ENCODE measurements at places on chromosomes 5 and 9.

GRCh38 chr5:152269533-152269932 is 135.5 kb downstream of the NMUR2 start:
- no peak for DNase-seq

DNA sequence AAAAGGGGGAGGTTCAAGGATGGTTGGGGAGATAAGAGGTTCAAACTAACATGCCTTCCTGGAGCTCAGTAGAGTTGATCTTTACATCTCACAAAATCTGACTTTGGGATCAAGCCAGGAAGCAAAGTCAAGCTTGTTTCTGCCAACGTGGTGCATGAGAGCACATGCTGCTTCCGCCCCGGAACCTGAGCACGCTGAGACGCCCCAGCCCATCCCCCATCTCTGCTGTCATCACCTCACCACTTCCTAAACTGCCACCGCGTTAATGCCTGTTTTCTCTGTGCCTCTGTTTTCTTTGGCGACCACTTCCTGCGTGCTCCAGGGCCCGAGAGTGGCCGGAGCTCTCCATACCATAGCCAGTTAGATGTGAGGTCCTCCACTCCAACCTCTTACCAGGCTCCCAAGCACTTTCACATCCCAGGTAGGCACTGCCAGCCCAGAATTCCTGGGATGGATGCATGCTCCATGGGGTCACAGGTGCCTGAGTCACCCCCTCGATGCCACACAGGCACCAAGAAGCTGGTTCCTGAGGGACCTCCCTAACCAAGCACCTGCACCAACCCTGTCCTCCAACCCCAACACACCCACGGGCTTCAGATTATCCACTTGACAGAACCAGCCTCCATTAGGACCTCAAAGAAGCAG is 31.2 kb upstream of the AFAP1L1 start:
- no peak for DNase-seq

DNA sequence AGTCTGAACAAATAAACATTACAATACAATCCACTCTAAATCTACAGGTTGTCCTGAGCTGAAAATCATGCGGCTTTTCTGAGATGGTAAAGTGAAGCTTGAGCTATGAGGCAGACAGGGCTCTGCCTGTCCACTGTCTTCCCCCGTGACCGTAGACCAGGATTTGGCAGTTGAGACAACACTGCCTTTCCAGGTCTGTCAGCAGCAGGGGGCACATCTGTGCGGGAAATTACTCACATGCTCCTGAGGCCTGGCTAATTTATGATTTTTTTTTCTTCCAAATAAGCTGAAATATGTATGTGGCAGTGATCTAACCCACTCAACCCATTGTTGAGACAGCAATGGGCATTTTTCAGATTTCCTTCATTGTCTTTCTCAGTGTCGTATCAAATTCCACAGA is 307.9 kb downstream of the FBXL7 start:
- no peak for DNase-seq

DNA sequence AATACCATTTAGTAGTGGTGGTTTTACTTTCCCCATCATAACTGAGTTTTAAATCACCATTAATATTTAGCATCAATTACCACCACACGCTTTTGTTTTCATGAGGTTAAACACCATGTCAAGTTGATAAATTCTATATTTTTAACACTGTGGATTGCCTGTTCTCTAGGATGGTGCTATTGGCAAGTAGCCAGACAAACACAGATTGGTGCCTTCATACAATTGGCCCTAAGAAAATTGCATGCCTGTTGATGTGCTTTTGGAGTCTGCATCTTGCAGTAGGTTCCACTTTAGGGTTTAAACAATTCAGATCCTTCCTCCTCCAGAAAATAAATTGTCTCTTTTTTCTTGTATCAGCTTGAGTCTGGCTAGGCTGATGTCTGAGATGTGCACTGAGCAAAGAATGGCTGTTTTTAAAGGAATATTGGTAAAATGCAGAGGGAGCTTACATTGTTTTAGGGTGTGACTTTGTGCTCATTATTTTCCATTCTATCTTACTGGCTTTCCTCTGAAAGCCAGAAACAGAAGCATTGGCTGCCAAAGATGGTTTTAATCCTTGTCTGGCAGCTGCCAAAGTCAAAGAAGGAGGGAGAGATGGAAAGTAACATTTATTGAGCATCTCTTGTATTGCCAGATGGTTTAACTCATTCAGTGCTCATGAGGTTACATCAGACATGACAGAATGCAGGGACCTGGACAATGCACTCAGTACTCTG is 19.6 kb upstream of the MAN2A1 start:
- no peak for DNase-seq

DNA sequence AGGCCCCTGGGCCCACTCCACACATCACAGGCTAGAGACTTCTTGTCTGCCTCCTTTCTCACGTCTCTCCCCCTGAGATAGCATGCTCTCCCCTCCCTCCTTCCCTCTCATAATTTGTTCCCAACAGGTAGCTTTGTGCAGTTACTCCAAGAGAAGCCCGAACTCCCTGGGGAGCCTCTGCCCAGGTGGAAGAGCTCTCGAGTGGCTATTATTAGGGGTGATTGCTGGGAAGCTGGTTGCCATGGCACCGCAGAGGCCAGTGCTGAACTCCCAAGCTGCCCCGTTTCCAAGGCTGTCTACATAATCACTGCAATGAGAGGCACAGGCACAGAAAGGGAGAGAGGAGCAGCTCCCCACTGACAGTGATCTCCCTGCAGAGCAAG is 104.7 kb upstream of the GPR151 start:
- DNase-seq: no peak

- no peak for DNase-seq
These were observed 718.8 kb downstream of the BRINP1 start for GRCh38 chr9:118650417-118650816.

GRCh38 chr5:103667068-103667467 is 104.5 kb upstream of the NUDT12 start:
- DNase-seq: no peak

DNA sequence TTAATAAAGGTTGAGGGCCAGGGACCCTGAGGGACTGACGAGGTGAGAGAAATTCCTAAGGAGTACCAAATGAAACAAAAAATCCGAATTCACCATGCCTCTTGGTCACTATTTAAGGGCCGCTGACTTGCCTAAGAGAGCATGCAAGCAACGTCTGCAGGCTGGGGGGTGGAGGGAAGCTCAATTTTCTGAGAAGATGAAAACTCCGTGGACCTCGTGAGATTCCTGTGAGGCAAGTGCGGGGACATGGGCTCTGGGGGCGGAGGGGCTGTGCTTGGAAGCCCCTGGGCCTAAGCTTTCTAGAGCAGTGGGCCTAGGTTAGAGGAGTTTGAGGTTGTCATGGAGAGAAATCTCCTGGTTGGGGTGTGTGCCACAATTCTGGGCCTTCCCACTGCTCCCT is 27.5 kb downstream of the NTRK2 start:
- DNase-seq: no peak

DNA sequence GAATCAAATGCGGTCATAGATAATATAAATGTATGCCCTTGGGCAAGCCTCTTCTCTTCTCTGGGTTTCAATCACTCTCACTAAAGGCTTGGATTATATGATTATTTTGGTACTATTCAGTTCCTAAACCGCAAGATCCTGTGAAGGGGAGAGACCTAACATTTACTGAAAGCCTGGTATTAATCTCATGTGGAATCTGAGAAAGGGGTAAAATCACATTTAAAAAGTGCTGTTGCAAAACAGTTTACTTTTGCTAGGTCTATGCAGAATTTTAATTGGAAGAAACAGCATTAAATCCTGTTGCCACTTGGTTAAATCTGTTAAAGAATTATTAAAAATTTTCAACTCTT is 50.7 kb downstream of the SLC44A1 start:
- no peak for DNase-seq

- DNase-seq: no peak
These were observed 66.8 kb upstream of the ABL1 start for GRCh38 chr9:130768265-130768664.

GRCh38 chr9:78775211-78775610 is 478.3 kb downstream of the PSAT1 start:
- no peak for DNase-seq

- no peak for DNase-seq
These were observed 335.6 kb upstream of the ITGA1 start for GRCh38 chr5:52452098-52452497.

DNA sequence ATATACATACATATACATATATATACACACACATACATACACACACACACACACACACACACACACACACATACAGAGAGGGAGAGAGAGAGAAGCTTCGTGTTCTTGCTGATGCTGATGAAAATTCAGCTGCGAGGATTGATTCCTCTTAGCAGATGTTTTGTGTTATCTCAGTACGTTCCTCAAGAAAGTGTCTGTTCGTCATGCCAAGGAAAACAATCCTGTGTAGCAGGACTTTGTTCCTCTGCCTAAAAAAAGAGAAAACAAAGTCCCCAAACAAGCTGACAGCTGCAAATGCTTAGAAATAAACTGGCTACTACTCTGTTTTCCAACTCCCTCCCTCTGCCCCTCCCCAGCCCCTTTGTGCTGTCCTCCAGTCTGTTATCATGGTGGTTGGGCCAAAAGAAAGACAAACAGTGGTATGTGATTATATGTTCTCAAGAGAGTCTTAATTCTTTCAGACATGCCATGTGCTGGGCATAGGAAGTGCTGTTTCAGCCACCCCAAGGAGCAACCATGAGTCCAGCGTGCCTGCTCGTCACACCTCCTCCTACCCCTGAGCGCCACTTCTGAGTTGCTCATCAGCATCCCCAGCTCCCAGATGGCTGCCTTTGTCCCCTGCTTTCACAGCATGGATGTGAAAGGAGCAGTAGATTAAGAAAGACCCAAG is 71.5 kb upstream of the EQTN start:
- no peak for DNase-seq

- DNase-seq: no peak
These were observed 383.0 kb downstream of the EBF1 start for GRCh38 chr5:158716668-158717067.

DNA sequence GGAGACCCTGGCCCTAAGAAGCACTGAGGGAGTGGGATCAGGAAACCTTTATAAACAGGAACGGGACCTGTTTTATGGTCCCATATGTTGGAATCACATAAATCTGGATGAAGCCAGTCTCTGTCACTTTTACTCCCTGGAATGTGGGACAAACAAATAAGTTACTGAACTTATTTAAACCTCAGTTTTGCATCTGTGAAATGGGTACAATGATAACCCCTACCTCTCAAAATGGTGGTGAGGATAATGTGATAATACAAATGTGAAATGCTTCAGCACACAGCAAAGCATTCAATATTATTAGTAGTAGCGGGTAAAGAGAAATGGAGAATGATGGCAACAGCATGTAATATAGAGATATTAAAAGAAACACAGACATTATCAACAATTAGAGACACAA is 298.9 kb downstream of the ZSWIM6 start:
- no peak for DNase-seq

DNA sequence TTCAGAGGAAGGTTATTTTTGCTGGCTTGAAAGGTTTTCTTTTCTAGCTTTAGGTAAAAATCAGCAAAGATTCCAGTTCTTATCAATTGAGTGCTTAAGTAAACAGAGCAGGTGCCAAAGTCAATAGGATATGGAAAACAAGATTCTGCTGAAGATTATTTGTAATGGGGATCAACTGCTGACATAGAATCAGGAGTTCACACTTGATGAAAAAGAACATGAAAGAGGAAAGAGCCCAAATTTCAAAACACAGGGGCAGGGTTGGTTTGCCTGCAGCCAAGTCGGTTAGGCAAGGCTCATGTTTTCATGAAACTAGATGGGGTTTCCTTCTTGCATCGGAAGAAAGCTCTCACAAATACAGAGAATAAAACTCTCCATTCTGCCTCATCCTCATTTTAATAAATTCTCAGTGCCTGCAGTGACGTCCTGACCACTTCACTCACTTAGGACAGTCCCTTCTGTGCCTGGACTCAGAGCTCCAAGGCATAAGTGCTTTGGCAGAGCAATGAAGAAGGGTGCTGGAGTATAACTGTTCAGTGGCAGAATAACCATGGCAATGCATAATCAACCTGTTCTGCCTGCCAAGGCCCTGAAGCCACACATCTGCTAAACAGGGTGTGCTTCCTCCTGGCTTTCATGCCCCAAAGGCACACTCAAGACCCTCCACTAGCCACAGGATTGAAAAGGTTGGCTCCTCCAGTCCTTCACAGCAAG is 179.6 kb downstream of the GNAQ start:
- DNase-seq: no peak

DNA sequence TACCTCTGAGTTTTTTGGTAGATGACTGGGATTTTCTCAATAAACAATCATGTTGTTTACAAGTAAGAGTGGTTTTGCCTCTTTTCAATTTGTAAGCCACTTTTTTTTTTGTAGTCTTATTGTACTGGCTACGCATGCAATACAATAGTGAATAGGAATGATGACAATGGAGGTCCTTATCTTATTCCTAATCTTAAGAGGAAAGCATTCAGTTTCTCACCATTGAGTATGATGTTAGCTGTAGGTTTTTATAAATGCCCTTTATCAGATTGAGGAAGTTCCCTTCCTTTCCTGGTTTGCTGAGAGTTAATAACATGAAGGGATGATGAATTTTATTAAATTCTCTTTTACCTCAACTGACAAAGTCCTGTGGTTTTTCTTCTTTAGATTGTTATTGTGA is 155.2 kb downstream of the ADAMTSL1 start:
- no peak for DNase-seq

- no peak for DNase-seq
These were observed 28.5 kb downstream of the SPINK5 start for GRCh38 chr5:148091991-148092964.

DNA sequence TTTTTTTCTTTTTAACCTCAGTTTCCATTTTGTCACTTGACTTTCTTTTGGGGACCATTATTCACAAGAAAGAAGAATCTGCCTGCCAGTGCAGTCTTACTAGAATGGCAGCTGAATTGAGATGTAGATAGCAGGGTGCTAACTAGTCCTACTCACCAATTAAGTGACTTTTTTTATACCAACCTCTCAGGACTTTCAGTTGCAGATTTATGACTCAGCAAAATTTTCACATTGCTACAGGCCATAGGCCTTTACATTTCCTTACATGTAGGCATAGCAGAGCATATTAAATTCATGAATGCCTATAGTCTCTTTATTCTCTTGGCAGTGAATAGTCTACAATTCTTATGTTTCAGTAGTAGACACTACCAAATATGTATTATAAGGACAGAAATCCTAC is 54.0 kb upstream of the FKTN start:
- no peak for DNase-seq

DNA sequence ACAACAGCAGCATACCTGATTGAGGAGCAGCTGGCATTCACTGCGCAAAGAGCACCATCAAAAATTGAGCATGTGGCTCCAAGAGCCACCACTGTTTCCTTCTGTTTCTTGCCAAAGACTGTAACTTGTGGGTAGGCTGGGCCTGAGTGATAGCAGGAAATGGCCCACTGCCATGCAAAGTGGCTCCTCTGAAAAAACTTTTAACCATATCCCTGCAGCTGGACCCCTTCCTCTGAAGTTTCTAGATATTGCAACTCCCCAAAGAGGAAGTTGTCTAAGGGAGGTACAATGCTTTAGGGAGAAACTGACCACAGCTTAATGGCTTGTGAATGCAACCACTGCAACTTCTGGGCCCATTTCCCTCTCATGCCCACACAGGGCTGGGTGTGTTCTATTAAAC is 355.4 kb upstream of the PDE4D start:
- no peak for DNase-seq
